NCI-H1436 treated with DMSO at 0.1 percent for 48 hours (cell line): ENCODE measurements at places on chromosomes 2 and 18.

DNA sequence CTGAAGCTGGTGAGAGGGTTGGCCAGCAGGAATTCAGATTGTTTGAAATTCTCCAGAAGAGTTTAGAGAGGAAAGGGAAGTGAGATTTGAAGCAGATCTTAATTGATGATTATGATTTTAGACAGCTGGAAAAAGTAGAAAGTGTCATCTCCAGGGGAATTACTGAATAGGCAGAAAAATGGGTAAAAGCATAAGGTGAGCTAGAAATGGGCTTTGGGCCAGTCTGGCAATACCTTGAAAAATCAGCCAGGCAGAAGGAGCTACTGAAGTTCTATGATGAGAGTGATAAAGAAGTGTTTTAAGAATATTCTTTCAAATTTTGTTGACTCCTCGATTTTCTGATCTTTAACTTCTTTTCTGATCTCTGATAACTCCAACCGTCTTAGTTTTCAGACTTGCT, 172.9 kb upstream of the CCDC150 start:
- DNase-seq = no peak

GRCh38 chr18:9557250-9557943, 57.0 kb downstream of the PPP4R1 start:
- DNase-seq = no peak

- no peak for DNase-seq
These were observed 1.5 kb upstream of the UGP2 start for GRCh38 chr2:63840081-63840784.

- DNase-seq = no peak
These were observed 367.7 kb upstream of the NETO1 start for GRCh38 chr18:73235491-73235890.

GRCh38 chr2:103529798-103530502, 768.1 kb downstream of the TMEM182 start:
- no peak for DNase-seq

DNA sequence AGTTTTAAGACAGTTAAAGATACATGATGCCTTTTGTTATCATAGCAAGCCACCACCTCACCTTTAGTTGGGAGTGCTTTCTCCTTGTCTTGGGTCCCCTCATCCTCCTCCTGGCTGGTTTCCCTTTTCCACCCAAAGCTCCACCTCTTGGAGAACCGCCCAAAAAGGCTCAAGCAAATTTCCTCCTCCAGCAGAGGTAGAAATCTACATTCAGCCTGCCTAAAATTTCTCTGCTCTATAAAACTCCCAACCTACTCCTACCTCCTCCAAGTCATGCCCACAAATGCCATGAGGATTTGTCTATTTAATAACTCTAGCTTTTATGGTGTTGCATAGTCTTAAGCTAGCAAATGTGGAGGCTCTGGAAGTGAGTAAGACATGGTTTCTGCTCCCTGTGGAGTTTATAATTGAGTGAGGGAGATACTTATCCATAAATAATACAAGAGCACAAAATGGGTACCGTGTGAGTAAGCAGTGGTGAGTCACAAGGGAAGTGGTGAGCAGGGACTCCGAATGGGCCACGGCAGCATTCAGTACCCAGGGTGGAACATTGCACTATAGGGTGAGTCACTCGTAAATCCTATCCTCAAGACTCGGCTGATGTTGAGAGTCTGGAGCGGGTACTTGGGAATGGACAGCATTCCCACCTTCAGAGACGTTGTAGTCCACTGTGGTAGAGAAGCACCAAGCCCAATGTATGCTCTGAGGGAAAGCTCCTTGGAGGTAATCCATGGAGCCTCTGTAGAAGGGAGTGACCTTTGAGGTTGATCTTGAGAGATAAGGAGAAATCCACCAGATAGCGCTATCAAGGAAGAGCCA, 146.3 kb downstream of the RTN4 start:
- DNase-seq = no peak

- DNase-seq = no peak
These were observed 941.2 kb downstream of the SUCLG1 start for GRCh38 chr2:83517727-83518368.

DNA sequence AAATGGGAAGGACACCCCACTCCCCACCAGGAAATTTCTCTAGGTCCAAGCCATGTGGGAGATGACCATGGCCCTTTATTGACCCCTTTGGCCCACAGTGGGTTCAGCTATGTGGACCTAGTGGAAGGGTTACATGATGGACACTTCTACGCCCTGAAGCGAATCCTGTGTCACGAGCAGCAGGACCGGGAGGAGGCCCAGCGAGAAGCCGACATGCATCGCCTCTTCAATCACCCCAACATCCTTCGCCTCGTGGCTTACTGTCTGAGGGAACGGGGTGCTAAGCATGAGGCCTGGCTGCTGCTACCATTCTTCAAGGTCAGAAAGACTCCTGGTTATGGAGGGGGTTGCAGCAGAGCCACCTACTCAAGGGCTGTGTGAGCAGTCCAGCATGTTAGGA, 1.3 kb downstream of the STK16 start:
- DNase-seq = no peak

GRCh38 chr18:78966793-78967106, 12.9 kb upstream of the SALL3 start:
- no peak for DNase-seq

DNA sequence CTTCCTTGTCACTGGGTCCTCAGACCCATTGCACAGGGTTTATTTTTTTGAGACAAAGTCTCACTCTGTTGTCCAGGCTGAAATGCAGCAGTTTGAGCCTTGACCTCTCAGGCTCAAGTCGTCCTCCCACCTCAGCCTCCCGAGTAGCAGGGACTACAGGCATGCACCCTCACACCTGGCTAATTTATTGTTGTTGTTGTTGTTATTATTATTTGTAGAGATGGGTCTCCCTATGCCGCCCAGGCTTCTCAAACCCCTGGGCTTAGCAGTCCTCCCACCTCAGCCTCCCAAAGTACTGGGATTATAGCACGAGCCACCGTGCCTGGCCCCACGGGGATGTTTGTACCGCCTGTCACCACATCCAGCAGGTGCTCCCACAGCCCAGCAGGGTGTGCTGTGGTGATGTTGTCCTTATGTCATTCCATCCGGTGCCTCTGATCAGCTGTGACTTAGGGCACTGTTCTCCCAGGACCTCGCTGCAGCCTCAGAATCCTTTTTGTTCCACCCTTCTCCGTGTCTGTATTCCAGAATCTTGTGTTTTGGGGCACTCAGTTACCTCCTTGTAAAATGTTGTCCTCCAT, 182.3 kb downstream of the INO80D start:
- DNase-seq = no peak

DNA sequence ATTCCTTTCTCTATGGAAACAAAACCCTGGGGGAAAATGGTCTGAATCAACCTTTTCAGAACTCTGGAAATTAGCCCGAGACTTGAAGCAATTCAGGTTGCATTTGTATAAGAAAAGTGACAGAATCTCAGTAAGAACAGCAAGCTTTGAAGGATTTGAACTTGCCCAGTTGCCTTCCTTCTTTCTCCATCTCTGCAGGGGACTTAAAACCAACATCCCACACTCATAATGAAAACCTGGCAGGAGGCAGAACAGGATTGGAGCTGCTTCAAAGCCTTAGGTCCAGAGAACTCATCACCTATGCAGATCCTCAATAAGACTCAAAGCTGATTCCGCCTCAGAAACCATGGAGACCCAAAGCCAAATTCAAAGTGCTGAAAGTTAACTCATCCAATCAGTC, 790.5 kb upstream of the ID2 start:
- no peak for DNase-seq

GRCh38 chr2:161245671-161246070, 62.6 kb upstream of the PSMD14 start:
- no peak for DNase-seq

- DNase-seq = no peak
These were observed 31.0 kb downstream of the RALB start for GRCh38 chr2:120283649-120284048.

- no peak for DNase-seq
These were observed 141.5 kb upstream of the FIGN start for GRCh38 chr2:163877316-163877715.

DNA sequence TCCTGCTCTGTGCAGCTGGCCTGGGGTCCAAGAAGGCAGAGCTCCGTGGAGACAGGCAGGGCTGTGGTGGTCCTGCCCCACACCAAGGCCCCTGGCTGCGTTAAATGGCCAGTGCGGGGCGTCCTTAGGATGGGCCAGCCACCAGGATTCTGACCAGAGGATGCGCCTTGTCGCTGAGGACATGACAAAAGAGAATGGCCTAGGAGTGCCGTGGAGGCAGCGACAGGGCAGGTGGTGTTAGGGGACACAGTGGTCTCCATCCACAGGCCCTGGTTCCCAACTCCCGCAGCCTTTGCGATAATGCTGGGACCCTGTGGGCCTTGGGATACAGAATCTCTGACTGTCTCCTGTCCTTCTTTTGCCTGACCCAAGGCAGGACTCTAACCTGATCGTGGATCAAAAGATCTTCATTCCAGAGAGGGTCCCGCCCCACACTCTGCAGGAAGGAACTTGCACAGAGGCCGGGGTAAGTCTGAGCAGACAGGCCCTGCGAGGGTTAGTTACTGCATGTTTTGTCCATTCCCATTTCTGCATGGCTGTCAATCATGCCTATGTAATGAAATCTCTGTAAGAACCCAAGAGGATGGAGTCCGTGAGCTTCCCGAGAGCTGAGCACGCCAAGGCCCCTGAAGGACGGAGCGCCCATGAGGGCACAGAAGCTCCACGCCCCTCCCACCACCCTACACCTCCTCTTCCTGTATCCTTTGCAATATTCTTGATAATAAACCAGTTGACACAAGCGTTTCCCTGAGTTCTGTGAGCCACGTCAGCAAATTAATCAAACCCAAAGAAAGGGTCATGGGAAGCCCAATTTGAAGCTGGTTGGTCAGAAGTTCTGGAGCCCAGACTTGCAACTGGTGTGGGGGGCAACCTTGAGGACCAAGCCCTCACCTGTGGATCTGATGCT, 251.5 kb upstream of the SALL3 start:
- no peak for DNase-seq

- DNase-seq = no peak
These were observed 144.1 kb downstream of the NCOA1 start for GRCh38 chr2:24635181-24635580.

GRCh38 chr2:11855064-11855760, 108.8 kb downstream of the LPIN1 start:
- no peak for DNase-seq

- DNase-seq = no peak
These were observed 925 bp downstream of the SOS1 start for GRCh38 chr2:39119732-39120520.

DNA sequence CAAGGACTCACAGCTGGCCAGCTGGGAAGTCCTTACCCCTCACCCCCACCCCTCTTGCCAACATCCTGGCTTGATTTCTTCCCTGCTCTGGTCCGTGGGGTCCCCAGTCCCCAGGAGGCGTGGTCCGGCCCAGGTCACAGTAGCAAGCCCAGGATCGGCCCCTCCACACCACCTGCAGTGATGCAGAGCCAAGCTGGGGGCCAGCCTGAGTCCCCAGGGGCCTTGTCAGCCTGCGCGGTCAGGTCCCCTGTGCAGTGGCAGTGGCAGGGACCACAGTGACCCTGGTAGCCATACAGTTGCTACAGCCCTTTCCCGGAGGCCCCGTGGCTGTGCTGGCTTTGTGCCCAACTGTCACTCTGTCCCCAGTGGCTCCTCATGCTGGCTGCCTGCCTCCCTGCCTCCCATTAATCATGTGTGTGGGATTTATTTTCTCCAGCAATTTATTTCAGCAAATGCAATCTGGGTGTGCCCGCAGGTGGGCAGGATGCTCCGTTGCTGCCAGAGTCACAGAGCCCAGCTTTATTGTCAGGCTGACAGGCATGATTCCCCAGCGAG, 8.8 kb upstream of the PRSS56 start:
- DNase-seq = no peak

DNA sequence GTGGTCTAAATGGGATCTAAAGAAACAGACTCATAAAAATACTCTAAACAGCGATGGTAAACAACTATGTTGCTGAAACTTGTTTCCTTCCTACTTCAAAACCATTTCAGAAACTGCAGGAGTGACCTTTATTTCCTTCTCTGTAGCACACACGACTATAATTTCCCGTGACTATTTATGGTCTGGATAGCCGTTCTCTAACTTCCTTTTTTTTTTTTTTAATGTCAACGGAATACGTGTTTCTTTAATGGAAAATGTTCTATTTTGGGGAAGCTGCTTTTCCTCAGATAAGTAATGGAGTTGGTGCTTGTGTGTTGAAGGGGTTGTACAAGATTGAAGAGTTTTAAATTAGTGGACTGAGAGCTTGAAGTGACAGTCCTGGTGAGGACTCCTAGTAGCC, 224.1 kb downstream of the PHLPP1 start:
- DNase-seq = no peak

DNA sequence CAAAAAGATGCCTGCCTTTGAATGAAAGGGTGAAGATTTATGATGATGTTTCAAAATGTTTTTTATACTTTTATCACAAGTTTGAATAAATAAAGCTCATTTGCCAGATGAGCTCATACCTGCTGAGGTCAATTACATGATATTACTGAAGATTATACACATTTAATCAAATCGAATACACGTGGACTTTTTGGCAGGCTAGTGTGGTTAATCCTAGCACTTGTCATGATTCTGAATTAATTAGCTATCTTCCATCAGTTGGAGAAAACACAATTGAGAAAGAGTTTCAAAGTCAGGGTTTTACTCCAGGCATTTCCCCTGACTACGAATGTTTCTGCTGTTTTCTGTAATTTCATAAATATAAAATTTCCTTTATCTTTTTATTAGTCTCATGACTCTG, 54.4 kb downstream of the LRPPRC start:
- DNase-seq = no peak

DNA sequence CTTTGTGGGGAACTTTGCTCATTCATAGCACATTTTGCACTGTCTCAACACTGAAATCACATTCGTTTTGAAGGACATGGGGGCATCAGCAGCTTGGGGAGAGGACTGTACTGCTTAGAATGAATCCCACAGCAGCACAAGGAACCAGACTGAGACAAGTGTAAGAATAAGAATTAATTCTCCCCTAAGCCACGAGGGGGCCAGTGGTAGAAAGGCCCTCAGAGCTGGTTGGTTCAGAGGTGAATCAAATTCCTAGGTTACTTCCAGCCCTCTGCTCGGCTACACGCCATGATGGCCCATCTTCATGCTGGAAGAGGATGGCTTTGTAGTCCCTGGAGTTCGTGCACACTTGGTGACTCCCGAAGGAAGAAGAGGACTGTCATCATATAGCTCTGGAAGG, 12.0 kb upstream of the MC5R start:
- no peak for DNase-seq

GRCh38 chr2:197327472-197328098, 17.0 kb upstream of the ANKRD44 start:
- DNase-seq = no peak

DNA sequence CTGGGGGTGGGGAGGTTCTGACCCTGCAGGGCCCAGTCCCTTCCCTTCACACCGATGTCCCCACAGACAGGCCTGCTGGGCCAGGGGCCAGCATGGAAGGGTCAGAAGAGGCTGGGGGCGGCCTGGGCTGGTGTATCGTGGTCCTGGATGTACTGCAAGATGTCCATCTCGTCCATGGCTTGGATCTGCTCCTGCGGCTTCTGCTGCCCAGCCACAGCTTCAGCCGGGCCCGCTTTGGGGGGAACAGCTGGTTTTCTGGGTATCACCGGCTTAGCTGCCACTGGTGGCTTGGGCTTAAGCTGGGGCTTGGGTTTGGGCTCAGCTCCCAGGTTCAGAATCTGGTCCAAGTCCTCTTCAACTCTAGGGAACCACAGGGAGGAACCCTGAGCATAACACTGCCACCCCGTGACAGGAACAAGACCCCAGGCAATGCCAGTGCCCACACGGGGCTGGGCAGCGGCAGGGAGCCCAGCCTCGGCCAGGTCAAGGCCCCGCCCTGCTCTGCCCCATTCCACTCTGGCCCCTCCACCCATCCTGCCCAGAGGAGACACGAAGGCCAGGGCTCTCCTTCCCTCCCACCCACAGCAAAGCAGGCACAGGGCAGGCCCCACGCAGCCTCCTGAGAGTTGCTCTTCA, 31.9 kb downstream of the HS1BP3 start:
- no peak for DNase-seq

GRCh38 chr18:37624318-37624717, 58.7 kb upstream of the CELF4 start:
- no peak for DNase-seq
